Melanocyte of skin (primary cell): ENCODE measurements at places on chromosomes 12 and 14. TPM values are rescaled to one million over a fixed set of nuclear protein-coding genes. Genes with fewer than 3 reads are reported as not detected.

SIX6 gene
- total RNA-seq = not detected in 2 replicates

ANO4 gene
- 1.0 and 3.6 TPM in 2 replicates for total RNA-seq

OR4K1 gene
- not detected in 2 replicates for total RNA-seq

TMEM63C gene
- total RNA-seq = under 0.01 TPM in 2 replicates

CACNA1C gene
- 0.36 TPM in 1 of 2 replicates, not detected in the other for total RNA-seq
